ENCODE measurements at places on chromosomes 2 and 18. TPM values are rescaled to one million over a fixed set of nuclear protein-coding genes. Genes with fewer than 3 reads are reported as not detected.

BCL11A gene
- total RNA-seq = 0.27 TPM

ACKR3 gene
- total RNA-seq = 14.8 TPM

LINC00305 gene
- not detected for total RNA-seq

TCF23 gene
- not detected for total RNA-seq

TNS1 gene
- total RNA-seq = 38.2 TPM

CIB4 gene
- not detected for total RNA-seq

CLEC4F gene
- not detected for total RNA-seq
